Hindlimb muscle (tissue), 1 donor: ENCODE measurements at places on chromosomes 7 and 10. TPM values are rescaled to one million over a fixed set of nuclear protein-coding genes. Genes with fewer than 3 reads are reported as not detected.

GRCh38 chr10:62268027-62268398 is 631 bp downstream of the RTKN2 start:
- DNase-seq = no peak

- DNase-seq = no peak
Observed at GRCh38 chr7:71182438-71182935, 50.5 kb downstream of the GALNT17 start.

DNA sequence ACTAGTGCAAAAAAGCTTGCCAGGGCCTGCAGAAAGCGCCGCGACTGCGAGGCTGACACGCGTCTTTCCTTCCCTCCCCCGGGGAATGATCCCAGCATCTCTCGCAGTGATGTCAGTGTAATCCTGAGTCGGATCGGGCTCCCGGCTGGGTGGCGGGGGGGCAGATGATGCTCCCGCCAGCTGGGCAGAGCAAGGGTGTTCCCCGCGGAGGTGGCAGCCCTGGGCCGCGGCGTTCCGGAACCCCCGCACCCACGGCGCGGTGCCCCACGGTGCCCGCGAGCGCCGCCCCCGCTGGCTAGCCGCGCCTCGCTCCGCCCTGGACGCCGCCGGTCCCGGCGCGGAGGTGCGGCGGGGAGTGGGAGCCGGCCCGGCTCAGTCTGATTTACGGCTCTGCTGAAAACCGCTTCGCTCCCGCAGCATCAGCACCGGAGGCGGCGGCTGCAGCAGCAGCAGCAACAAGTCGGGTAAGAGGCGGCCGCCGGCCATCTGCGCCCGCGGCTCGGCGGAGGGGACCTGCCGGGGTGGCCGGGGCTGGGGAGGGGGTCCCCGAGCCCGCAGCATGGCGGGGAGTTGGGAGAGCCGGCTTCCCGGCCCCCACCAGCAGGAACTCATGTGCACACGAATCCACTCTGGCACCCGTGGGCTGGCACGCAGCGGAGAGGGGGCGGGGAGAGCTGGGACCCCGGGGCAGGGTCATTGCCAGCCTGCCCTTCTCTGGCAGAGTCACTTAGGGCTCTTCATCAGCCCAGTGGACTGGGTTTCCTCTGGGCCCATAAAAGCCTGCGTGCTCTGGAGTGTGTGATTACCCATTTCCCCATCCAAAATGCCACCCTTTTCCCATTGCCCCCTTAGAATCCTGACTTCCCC is at the start of gene ZNF365:
TSS of gene ZNF365 (plus strand) at position 375 of the 867 bp plus-strand sequence. CDS start 1,825 bp downstream, outside the sequence.
- peak; percentile 24 for DNase-seq

- no peak for DNase-seq
Observed at GRCh38 chr7:155147172-155147571, 77.0 kb downstream of the HTR5A start.

DNA sequence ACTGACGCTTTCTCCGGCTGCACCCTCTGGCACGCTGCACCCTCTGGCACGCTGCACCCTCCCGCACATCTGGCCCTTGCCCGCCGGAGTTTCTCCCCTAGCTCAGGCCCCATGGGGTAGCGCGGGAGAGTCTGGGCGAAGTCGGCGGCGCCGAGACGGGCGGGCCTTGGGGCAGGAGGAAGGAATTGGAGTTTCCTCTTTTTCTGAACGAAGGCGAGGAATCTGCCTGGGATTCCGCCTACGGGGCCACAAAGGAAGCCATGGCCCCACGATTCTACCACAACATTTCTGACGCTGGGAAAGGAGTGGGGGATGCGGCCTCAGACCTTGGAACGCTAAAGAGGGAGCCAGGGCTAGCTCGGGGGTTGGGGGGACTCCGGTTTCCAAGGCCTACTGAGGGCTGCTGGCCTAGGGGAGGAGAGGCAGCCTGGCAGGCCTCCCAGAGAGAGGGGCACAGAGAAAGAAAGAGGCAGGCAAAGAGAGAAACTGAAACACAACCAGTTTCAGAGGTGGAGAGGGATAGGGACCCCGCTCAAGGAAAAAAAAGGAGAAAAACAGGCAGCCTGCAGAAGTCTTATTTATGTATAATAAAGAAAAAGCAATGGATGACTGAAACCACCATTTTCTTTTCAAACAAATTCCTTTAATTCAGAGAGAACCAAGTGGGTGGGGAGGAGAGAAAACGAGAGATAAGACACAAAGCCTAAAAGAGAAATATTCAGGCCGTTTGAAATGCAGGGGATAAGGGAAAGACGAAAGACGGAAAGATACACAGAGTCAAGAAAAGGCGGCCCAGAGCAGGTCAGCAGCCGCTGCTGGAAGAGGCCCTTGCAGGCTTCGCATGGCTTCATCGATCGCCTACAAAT is 4.3 kb downstream of the TLX1 start:
- DNase-seq = no peak

Gene TMEM139
- polyA plus RNA-seq = 0.98 TPM

DNA sequence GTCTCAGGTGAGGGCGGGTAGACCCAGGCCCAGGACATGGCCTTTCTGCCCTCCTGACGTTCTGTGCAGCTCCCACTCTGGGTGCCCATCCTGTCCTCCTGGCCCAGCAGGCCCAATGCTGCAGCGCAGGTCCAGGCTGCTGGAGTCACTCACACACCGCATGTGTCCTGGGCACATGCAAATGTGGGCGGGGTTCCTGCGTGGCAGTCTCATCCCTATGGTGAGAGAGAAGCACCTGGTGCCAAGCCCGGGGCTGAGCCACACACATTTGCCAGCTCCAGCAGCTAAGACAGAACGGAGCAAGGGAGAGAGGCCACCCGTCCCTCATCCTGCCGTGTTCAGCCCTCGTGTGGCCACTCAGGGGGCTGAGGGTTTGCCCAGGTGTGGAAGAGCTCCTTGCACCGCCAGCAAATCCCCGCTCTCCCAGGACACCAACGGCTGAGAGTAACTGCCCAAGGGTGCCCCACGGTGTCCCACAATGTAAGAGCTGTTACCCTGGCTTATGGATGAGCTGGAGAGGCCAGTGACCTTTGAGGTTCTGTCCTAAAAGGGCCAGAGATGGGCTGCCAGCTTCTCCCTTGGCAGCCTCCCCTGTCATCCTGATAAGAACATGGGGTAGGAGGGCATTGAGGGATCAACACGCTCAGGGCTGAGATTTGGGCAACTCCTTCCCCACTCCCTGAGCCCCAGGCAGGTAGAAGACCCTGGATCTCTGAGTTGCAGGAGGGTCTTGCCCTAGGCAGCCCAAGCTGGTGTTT is 4.4 kb downstream of the FUOM start:
- DNase-seq = no peak
